ENCODE measurements at places on chromosomes 16 and 17.
A peak's percentile ranks its signal among the peaks of the same experiment; 100 is the strongest.

DNA sequence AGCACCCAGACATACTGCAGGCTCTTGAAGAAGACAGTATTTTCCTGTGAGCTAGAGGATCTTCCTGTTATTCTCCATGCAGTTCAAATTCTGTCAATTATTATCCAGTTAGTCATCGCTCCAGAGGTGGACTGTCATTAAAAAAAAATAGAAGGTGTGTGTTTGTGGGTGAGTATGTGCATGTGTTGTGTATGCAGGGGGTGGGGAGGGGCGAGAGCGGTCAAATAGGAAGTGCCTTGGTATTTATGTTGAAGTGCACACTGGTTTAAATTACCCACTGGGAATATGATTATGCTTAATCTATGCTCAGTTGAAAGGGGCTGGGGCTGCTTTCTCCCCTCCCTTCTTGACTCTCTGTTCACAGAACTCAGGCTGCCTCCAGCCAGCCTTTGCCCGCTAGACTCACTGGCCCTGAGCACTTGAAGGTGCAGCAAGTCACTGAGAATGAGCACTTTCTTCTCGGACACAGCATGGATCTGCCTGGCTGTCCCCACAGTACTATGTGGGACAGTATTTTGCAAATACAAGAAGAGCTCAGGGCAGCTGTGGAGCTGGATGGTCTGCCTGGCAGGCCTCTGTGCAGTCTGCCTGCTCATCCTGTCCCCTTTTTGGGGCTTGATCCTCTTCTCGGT lies at the start of gene HSD17B2:
Gene HSD17B2, plus strand, starts transcription at position 273 of the 632 bp plus-strand sequence. Its CDS starts 172 bp downstream, at position 445.
- DNase-seq = no peak

DNA sequence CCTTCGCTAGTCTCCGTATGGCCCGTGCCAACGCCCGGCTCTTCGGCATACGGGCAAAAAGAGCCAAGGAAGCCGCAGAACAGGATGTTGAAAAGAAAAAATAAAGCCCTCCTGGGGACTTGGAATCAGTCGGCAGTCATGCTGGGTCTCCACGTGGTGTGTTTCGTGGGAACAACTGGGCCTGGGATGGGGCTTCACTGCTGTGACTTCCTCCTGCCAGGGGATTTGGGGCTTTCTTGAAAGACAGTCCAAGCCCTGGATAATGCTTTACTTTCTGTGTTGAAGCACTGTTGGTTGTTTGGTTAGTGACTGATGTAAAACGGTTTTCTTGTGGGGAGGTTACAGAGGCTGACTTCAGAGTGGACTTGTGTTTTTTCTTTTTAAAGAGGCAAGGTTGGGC lies 2.5 kb downstream of the RPL13 start:
- DNase-seq = no peak

- DNase-seq = no peak
Measured at GRCh38 chr16:68894714-68895113, 51.4 kb downstream of the TANGO6 start.

DNA sequence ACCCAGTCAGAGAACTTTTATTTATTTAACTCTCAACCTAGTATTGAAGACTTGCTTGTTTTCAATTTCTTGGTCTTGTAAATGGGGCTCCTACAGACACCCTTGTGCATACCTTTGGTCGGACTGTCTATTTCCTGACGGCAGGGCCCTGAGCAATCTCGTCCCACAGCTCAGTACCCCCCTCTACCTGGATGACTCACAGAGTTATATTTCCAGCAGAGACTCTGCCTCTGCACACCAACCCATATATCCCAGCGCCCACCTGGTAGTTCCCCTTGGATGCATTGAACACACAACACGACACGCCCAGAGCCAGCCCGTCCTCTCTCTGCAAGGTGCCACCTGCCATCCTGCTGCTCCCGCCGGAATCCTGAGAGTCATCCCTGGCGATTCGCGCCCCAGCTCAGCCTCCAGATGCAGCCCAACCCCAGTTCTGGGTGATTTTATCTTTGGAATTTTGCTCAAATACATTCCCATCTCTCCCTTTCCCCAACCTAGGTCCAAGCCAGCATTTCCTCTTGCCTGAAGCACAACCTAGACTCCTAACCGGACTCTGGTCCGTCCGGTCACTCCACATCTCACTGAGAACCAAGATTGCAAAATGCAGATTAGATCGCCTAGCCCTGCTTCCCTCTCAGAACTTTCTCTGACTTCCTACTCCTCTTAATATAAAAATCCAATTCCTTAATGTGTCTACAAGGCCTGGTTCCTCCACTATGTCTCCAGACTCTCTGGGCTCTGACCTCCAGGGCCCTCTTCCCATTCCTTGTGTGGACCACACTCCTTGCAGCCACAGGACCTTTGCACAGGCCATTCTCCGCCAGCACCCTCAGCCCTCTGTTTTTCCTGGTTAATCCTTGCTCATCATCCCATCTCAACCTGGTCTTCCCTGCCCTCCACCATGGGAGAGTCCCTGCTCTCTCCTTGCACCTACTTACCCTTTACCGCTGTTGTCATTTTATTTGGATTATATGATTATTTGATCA lies 129.2 kb downstream of the SEC14L1 start:
- DNase-seq = no peak

DNA sequence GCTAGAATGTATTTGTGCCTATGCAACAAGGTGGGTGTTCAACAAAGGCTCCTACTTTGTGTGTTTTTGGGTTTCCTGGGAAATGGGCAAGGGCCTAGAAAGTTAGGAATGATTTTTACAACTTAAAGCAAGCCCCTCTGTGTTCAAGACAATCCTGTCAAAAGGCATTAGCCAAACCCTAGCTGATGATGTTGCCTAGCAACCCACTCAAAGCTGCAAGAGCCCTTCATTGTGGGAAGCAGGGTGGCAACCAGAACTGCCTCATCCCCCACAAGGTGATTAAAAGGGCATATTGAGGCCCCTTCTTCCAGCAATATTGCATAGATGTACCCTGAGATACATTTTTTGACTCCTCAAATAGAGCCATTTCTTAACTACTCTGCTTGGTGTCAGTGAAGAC lies 16.0 kb upstream of the RASL10B start:
- no peak for DNase-seq

GRCh38 chr16:31000671-31001382 lies 9.6 kb downstream of the STX1B start:
- no peak for DNase-seq

DNA sequence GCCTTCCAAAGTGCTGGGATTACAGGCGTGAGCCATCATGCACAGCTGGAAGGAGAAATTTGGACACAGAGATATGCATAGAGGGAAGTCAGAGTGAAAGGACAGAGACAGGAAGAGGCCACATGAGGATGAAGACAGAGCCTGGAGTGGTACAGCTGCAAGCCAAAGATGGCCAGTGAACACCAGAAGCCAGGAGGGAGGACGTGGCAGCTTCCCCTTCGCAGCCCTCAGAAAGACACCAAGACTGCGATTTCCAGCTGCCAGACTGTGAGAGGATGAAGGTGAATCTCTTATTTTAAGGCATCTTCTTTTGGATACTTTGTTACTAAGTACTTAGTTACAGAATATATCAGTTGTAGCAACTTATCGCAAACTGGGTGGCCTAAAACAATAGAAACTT lies 60.5 kb upstream of the PLCG2 start:
- no peak for DNase-seq

DNA sequence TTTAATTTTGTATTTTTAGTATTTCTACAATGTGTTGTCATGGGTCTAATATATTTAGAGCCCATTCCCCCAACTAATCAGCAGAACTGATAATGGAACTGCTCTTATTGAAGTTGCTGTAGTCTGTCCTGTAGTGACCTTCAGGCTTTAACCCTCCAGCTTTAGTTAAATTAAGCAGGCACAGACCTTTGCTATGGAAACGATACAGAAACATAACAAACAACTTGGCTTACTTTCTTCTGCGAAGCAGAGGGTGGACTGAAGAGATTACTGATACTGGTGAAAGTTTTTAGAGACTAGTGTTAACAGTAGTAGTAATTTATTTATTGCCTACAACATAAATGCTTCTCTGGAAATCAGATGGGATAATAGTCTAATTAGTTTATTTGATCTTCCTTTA lies 61.4 kb downstream of the NFATC3 start:
- no peak for DNase-seq

GRCh38 chr17:21454441-21454840 lies 78.3 kb downstream of the KCNJ12 start:
- no peak for DNase-seq

GRCh38 chr16:90019543-90020259 lies 445 bp upstream of the DBNDD1 start:
- peak; percentile 57 for DNase-seq

DNA sequence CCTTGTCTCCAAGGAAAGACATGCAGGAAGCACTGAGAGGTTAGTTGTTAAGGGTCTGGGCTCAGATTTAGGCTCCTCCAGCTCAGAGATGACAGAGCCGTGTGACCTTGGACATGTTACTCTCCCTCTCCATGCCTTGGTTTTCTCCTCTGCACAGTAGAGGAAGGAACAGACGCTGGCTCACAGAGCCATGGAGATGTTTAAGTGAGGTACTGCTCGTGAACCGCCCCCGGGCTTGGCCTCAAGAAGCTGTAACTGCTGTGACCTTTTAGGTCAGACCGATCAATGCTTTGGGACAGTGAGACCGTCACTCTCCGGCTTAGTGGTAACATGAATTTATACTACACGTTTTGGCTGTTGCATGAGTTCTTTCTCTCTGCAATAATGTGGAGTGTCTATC lies 197.4 kb downstream of the C16orf95 start:
- no peak for DNase-seq

GRCh38 chr17:78973792-78974520 lies 5.8 kb downstream of the LGALS3BP start:
- DNase-seq = no peak

- DNase-seq = no peak
Measured at GRCh38 chr17:78953356-78954350, 26.1 kb downstream of the LGALS3BP start.

DNA sequence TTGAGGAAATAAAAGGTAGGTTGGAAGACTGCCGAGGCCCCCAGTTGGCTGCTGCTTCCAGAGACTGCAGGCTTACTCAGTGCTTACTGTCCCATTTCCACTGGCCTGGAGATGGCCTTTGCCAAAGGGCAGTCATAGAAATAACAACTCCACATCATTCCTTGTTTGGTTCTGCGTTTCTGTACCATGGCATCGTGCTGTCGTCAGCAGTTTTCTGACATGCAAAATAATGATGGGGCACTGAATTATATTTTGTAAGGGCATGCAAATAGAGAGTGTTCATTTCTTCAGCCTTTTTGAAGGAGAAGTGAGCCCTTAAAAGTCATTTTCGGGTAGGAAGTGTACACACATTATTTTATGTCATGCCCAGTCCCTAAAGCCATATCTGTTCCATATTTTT lies 88.9 kb downstream of the RBFOX1 start:
- DNase-seq = no peak

GRCh38 chr16:10136916-10137315 lies 45.3 kb downstream of the GRIN2A start:
- DNase-seq = no peak

DNA sequence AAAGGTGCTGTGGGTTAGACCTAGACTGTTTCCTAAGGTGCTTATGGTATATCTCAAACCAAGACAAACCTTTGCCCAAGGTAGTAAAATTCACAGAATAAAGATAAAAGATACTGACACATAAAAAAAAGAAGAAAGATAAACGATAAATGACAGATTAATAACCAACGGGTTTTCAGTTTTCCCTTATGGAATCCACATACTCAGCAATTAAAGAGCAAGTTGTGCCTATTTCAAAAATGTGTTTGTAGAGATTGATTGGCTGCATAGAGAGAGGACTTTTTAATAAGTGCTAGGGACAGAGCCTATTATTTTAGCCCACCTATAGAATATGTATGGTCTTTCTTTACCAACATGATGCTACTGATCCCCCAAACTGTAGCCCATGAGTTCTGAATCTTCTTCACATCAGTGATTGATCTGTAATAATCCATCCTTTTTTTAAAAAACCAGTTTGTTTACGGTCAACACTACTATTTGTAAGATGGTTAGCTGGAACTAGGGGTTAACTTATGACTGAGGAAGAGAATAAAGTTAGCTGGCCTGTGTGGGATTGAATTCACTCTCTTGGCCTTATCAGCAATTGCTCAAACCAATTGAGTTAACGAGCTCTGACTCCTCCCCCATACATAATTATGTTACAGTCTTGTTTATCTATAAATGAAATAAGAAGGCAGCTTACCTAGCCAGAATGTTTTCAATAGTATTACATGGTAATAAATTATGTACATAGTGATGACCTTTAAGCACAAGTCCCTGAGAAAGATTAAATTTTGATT lies 53.8 kb downstream of the SNX11 start:
- no peak for DNase-seq

DNA sequence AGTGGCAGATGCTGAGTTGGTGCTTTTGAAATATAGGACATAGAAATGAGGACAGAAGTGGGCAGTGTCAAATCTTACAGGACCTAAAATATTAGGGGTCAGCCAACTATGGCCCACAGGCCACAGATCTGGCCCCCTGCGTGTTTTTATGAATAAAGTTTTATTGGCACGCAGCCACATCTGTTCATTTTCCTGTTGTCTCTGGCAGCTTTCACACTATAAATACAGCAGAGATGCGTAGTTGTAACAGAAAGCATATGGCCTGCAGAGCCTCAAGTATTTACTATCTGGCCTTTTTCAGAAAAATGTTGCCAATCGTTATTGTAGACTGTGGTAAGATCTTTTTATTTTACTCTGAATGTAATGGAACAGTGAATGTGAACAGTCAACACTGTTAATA lies 82.8 kb downstream of the ABCC6 start:
- no peak for DNase-seq

- DNase-seq = no peak
Measured at GRCh38 chr16:88855176-88855575, 1.6 kb downstream of the GALNS start.

DNA sequence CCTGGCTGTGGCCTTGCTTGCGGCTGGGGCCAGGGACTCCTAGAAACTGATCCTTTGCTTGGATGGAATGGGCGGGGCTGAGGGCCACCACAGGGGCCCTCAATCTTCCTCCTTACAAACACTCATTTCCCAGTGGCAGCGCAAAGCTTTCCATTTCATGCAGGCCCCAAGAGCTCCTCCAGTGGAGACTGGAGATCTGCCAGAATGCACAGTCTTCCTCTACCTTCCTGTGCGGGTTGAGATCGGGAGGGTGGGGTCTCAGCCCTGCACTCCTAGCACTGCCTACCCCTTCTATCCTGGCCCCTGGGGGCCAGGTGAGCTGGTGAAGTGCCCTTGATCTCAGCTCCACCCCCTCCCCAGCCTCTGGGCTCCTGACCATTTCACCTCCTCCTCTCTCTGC lies 1.7 kb downstream of the NRN1L start:
- DNase-seq = no peak

GRCh38 chr16:51845586-51846305 lies 694.7 kb upstream of the SALL1 start:
- no peak for DNase-seq

DNA sequence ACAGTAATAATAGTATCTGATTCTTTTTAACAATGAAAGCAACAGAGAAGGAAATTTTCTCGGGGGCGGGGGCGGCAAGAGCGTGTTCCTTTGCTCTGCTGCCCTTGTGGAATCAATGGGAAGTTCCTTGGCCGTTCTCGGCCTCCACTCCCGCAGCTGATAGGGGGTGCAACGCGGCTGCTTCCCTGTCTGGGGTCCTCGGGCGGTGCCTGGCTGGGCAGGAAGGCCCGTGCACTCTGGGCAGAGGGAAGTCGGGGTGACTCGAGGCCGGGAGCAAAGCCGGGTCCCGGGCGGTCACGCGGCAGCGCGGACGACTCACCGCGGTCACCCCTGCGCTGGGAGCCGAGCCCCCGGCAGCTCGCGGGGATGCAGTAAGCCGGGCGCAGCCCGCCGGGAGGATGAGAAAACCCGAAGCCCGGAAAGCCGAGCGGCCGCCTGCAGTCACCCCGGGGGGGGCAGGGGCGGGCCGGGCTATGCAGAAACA lies 2.5 kb downstream of the TUBB3 start:
- no peak for DNase-seq

Data from stimulated activated CD4-positive, alpha-beta T cell treated with anti-CD3 and anti-CD28 coated beads, Interleukin-4, amount 100 ng/mL, for 1 hour (primary cell).